WERI-Rb-1 (cell line): ENCODE measurements at places on chromosomes 2 and 18.

DNA sequence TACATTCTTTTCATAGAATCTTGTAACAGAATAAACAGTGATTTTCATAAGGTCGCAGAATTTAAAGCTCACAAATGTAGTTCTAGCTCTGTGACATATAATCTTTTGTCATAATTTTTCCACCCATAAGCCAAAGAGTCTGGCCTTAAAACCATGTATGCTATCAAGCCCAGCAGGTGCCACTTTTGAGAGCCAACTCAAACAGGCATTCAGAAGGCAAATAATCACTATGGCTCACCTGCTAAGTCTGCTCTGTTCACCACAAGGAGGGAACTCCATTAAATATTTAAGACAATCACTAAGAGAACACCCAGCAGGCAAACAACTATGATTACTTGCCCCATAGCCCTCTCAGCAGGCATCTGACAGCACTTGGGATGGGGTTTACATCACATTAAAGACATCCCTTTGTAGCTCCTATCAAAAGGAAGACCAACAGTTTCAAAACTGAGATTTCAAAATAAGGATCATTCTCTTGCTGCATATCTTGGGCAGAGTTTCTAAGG is 241.6 kb downstream of the PDE11A start:
- no peak for DNase-seq

DNA sequence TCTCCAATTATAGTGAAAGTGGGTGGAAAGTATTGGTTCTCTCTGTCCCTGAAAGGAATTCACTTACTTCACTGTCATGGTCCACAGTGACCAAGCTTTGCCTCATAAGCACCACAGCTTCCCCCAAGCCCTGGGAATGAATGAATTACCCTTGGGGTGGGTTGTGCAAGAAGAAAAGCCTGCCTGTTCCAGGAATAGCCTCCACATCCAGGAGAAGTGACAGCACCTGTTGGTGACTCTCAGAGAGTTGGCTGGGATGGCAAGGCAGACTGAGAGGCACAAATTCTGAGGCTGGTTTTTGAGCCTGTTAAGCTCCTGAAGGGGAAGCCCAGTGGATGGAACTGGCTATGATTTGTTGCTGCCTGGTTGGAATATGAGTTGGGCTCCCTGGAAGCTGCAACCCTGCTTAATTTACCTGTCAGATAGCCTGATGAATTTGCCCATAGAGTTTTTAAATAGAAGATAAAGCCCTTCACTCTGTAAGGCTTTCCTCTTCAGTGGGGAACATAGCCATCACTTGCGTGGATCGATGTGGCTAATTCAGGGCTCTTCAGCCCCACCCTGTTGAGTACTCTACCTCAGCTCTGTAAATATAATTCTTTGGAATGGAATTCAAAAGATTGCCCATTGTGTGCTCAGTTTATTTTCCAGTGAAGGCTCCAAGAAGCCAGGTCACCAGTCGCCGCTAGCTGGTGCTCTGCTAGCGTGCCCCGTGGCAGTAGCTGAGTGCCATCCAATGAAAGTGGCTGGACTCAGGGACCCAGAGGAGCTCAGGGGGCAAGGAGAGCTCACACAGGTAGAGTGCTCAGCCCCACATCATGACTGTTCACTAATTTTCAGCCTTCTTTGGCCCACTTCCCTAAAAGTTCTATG is 479.3 kb downstream of the IRS1 start:
- DNase-seq: no peak

DNA sequence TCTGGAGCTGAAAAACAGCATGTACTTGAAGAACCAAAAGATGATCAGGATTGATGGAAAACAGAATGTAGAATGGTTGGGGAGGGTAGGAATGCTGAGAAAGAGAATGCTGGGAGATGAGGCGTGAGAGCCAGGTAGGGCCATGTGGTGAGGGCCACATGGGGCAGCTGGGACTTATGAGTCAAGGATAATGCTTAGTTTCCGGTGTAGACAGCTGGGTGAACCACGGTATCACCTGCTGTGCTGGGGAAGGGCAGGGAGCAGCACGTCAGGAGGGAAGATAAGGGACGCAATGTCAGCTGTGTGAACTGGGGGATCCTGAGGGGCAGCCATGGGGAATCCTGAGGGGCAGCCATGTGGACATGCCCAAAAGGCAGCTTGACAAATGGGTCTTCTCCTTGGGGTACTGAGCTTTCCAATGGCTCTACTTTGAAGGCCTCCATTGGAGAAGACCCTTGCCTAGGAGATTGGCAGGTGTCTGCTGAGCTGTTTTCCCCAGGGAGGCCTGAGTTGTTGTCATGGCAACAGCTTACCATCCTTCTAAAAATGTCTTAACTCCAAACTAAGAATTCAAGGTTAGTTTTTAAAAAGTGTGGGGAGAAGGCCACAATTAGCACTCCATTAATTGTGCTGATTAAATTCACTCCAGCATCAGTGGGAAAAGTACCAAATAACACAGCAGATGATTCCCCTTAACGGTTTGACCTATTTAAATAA is 51.1 kb downstream of the MTHFD2 start:
- DNase-seq: peak; percentile 40

GRCh38 chr2:23614701-23615100 is 229.7 kb downstream of the KLHL29 start:
- no peak for DNase-seq

- DNase-seq: no peak
These were observed 155.4 kb upstream of the VRK2 start for GRCh38 chr2:57891086-57891712.

DNA sequence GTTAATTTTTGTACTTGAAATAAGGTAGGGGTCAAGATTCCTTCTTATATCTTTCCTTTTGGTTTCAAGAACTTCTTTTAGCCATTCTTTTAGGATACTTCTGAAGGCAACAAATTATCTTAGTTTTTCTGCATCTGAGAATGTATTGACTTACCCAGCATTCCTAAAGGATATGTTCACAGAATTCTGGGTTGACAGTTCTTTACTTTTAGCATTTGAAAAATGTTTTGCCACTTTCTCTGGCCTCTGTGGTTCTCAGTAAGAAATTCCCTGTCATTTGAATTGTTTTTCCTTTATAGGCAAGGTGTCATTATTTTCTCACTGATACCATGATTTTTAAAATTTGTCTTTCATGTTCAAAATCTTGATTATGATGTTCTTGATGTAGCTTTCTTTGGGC is 162.4 kb downstream of the GALNT1 start:
- no peak for DNase-seq

- no peak for DNase-seq
These were observed 1432.6 kb upstream of the TMEFF2 start for GRCh38 chr2:193627187-193627926.

DNA sequence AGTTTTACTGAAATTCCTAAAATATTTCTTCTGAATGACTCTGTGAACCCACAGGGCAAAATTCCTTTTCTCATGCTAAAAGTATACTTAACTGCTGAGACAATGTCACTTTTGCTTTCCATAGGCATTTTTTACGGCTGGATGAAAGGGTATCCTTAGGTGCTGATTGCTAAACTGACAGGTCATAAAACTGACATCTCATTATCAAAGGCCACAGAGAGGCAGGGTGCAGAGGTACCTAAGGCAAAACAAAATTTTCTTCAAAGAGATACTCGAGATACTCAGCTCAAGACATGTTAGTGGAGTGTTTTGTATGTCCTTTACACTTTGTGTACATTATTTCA is 62.0 kb upstream of the WDR75 start:
- DNase-seq: no peak

DNA sequence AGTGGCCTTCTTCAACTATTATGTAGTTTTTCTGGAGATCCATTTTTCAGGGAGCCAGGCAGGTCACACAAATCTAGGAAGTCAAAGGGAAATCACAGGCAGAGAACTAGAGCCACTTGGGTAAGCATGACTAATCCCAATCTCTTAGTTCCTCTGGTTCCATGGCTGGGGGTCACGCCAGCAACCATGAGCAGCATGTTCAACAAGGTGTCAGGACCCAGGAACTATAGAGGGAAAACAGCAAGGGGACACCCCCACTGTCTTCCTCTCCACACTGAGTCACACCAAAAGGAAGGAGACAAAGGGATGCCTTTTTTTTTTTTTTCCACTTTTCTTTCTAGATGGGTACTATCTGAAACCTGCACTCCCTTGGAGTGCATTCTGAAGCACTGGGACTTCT is 250.9 kb downstream of the OTX1 start:
- DNase-seq: no peak

GRCh38 chr2:150169237-150169629 is 318.2 kb downstream of the RND3 start:
- DNase-seq: no peak

DNA sequence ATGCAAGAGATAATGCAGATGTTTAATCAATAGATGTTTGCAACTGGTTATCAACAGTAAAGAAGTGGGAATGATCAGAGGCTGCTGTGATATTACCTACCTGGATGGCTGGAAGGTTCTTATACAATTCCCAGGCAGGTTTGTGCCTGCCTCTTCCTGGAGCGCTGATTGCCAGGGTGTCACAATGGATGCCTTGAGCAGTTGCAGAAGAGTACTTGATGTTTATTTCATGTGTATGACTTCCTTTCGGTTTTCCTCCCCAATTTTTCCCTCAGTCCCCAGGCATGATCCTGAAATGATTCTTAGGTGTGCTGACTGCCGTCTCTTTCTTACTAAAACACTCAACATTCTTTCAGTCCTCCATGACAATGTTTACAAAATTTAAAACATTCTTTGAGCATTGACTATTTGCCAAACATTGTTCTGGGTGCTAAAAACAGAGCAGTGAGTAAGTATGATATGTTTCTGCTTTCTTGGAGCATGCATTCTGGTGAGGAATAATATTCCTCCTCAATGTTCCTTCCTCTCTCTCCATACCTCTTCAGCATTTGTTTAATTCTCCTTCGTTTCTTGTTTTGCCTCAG is 416.6 kb upstream of the TRIB2 start:
- no peak for DNase-seq

DNA sequence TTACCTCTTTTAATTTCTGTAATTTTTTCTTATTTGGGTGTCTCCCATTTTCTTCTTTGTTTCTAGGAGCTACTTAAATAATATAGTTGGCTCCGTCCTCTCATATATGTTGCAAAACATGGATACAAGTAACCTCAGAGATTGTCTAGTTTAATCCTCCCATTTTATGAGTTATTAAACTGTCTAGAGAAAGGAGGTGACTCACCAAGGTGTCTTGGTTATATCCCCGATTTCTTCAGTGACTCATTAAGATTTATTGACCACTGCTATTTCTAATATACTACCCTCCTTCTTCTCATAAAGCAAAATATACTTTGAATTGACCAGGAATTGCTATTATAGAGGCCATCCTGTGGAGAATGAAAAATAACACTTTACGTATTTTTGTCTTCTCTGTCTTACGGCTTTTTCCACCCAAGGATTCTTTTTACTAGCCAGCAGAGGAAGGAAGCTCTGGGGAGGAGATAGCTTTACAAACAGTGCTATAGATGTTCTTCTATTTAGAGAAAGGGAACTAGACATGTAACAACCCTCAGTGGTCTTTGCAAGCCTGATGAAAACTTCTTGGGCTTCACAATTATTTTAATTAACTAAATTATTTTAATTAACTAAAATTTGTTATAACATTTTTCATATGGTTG is 300.4 kb upstream of the TNP1 start:
- DNase-seq: no peak

DNA sequence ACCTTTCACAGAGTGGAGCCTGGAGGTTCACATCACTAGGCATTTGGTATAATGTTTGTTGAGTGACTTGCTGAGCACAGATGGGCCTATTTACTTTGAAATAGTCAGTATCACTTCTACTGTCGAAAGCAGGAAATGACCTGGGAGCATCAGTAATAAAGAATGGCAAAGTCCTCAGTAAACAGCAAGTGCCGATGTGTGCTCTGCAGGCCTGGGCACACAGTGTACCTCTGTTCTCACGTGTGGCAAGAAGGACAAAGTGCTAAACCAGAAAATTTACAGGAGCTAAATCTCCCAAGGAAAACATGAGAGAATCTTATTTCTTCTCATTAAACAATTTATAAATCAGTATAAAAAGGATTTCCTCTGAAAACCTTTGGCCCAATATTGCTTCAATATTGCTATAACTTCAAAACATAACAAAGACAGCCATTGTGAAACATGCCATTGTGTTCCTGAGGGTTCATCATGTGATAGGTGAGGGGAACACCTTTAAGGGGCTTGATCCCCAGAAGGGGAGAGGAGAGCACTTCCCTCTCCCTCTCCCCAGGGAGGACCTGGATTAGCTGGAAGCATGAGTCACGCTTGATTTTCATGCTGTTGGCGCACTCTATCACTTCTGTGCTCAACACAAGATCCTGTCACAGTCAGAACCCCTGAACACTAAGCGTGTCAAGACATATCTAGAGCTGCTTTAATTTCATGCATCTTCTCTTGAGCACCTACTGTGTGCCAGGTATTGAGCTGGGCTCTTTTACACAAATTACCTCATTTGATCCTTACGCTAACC is 131.5 kb upstream of the SMAD2 start:
- no peak for DNase-seq

DNA sequence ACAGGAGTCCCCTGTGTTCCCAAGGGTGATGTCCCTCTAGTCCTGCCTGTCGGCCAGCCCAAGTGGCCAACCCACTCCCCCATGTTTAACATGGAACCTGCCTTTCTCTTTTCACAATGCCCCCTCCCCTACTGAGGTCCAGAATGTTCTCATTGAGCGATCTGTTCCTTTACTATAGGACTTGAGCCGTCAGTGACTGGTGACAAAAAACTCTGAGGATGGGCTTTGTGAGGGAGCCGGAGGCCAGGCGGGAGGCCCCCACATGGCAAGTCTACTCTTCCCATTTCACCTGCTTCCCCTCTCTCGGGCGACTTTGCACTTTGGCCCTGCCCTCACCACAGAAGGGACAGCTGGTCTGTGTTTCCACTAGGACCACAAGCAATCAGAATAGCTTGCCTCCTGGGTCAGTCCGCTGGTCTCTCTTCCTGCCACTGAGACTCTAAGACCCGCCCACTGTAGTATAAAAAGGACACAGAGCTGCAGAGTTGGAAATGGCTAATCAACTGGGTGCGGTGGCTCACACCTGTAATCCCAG is 146.5 kb upstream of the RAB12 start:
- no peak for DNase-seq

- no peak for DNase-seq
These were observed 59.9 kb upstream of the SLC1A4 start for GRCh38 chr2:64929333-64929732.

DNA sequence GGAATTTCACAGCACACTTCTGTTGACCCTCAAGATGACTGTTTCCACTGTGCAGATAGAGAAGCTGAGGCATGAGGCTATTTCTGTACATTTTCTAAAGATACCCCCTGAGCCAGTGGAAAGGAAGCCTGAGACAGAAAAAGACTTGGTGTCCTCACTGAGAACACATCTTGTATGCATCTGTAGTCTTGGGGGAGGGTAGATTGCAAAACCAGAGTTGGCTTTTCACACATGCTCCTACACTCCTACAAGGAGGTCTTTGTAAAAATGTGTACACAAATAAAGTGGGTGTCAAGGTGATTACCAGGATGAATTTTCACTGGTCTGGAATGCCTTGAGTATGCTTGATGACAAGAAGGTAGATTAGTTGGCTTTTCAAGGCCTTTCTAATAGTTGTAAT is 98.0 kb downstream of the KCTD18 start:
- no peak for DNase-seq

- no peak for DNase-seq
These were observed 124.2 kb downstream of the OLA1 start for GRCh38 chr2:174124181-174124580.
